Stimulated activated CD4-positive, alpha-beta T cell treated with anti-CD3 and anti-CD28 coated beads, Interleukin-12 subunit alpha, Interleukin-12 subunit beta, amount 100 ng/mL, for 48 hours (primary cell): ENCODE measurements at places on chromosomes 4 and X.

DNA sequence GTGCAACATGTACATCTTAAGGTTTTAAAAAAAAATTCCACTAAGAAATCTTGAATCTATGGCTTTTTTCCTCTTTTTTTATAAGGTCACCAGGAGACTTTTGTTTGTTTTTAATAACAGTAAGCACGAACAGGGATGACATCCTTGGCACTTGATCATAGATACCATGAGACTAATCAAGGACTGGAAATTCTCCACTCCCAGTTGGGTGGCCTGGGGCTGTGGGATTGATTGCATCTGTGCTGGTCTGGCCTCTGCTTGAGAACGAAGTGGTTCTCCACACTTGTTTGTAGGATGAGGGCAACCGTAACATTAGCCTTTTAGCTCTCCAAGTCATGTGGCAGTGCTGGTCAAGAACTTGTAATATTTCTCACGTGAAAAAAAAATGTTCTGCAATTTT is 35.4 kb downstream of the SNX25 start:
- no peak for DNase-seq

DNA sequence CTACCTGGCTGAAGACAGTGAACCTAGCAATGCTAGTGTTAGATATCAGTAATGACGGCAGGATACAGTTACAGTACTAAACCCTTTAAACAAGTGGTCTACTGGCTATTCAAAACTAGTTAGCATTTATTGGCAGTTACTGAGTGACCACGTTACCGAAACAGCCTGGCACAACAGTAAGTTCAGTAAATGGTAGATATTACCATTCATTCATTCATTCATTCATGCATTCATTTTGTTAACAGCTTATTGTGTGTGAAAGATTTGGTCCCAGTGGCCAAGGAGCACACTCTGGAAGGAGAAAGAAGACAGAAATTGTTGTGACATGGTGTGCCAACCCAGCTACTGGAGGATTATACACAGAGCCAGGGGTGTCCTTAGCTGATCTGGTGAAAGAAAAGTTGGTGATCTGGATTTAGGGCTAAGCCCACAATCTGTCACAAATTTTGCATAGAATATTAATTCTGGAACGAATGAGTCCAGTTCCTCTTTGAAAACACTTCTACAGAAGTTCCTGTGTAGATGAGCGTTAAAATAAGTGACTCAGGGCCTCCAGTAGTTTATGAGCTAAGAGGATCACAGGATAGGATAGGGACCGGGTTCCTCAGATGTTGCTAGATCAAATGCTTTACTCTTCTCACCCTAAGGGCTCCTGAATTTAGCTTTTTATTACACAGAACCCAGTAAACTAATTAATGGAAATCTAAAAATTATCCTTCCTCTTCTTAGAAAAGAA is 179.1 kb downstream of the CBR4 start:
- no peak for DNase-seq

DNA sequence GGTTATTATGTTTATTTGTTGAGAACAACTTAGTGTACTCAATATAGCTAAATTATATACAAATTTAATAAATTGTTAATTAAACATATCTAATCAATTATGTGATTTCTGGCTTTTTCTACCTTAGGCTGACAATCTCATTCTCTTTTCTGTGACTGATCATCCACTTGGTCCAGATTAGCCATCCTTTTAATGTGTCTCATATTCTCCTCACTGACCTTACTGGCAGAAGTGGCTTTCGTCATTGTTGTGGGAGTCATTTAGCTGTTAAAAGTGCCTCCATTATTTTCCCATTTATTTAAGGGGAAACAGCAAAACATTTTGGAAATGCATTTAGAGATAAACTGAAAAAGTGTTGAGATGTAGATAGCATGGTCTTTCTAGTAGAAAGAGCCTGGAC is 172.2 kb downstream of the CCSER1 start:
- DNase-seq, result no peak

DNA sequence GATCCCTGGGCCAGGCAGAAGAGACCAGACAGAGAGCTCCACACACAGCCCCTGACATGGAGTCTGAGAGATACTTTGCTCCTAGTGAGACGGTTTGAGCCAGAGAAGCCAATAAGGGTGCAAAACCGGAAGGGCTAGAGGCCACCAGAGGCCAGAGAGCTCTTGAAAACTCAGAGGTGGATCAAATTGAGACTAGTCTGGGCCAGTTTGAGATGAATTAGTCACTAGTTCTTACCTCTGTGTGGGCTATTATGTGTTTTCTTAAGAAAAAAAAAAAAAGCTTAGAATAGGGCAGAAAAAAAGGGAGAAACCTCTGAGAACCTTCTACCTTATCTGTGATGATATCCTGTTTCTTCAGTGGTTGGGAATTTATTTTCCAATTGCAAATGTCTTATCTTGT is 110.4 kb upstream of the EDNRA start:
- DNase-seq, result no peak

GRCh38 chr4:32161392-32161791 is 1441.2 kb downstream of the PCDH7 start:
- no peak for DNase-seq

GRCh38 chrX:51889851-51890250 is 3.6 kb upstream of the MAGED1 start:
- no peak for DNase-seq

- DNase-seq, result no peak
Measured at GRCh38 chr4:71584585-71584984, 199.3 kb downstream of the GC start.

DNA sequence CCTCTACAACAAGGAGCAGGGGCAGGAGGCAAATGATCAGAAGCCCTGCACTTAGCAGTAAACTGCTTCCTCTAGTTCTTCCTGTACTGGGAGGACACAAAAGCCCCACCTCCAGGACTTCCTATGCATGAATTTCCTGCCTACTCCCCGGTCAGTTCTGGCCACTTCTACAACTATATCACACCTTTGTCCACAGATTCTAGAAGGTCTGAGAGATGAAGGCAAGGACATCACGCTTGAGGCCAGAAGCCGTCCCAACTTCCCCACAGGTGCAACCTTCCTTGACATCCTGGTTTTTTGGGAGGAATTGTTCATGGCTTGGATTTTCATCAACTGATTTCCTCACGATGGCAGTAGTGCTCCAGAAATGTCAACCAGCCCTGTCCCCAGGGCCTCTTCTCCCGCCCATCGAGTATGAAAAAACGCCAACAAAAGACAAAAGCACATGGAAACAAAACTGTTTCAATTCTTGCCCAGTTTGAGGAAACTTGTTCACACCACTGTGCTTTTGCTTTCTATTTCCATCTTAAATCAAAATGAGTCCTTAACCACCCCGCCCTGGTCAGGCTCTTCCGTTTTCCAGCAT is 206.5 kb upstream of the STK26 start:
- DNase-seq, result peak; percentile 52

GRCh38 chrX:48999030-48999429 is 3.0 kb downstream of the GRIPAP1 start:
- DNase-seq, result no peak

DNA sequence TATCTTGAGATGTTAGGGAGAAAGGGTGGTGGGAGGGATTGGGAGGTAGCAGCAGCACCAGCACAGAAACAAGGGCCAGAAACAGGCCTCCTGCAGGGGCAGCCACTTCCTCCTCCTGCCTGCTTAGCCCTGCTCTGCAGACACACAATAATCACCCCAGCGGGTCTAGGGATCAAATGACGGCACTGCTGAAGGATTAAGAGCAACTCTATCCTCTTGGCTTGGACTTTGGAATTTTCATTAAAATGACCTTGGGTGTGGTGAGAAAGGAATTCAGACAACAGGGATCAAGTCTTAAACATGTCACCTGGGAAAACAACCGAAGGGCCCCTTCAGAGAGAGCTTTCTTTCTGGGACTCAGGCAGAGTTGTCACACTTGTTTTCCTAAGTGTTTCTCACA is 353.4 kb downstream of the SPRY1 start:
- no peak for DNase-seq

DNA sequence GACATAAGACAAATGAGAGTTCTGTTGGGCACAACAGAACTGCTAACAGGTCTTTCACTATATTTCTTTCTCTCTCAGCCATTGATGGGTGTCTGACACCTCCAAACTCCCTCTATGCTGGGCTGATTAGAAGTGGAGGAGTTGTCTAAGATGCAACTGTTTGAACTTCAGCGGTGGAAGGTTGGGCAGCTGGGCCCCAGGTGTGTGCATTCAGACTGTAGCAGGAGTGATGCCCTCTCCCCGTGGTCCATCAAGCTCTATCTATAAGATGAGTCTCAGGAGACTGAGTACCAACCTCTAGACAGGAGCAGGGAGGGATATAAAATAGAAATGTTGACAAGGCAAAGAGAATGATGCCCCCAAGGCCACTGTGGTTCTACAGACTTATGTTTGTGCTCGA is 28.2 kb upstream of the CHRNA9 start:
- no peak for DNase-seq

DNA sequence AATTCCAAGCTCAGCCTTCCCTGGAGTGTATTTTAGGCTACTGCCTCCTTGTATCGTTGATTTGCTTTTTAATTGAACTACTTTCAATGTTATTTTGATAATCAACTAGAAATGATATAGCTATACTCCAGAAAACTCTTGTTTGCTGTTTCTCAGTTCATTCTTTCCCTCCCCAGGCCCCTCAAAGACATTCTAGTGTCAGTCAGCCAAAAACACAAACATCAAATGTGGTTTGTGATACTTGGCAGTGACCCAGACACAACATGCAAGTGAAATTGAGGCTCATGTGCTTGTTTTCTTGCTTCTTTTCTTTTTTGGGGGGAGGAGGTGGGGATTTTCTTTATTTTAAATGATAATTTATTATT is 7.6 kb downstream of the FAT4 start:
- DNase-seq, result no peak

DNA sequence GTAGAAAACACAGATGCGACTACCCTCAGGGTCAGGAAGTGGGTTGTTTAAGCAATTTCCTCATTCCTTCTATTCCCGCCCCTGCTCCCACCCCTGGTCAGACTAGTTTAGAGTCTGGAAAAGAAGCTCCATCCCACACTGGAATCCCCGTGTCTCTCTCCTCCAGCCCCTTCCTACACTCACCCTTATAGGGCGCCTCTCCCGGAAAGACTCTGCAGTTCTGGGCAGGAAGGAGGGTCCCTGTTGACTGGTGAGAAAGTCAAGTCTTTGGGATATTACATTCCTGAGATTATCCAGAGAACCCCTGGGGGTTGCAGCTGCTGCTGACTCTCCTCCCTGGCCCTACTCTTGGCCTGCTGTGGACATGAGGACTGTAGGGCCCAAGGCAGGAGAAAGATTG is 11.9 kb downstream of the STARD8 start:
- DNase-seq, result no peak

- DNase-seq, result no peak
Measured at GRCh38 chr4:101970547-101971155, 180.1 kb downstream of the BANK1 start.

DNA sequence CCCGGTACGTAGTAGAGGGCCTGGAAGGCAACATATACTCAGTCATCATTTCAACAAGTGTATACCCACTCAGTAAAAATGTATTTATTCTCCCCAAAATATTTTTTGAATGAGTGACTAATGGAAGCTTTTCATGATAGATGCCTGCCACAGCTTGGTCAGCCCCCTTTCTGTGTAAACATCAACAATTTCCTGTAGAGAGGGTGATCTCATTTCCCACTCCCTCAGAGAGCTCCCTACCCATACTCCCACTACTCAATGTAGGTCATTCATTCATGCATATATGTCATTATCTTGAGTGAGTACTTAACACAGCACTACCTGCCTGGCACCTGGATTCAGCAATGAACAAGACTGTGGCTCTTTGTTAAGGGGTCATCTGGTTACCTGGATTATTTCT is 81.9 kb downstream of the STK32B start:
- DNase-seq, result no peak

GRCh38 chr4:82501154-82501442 is 60.7 kb downstream of the TMEM150C start:
- no peak for DNase-seq

GRCh38 chr4:150145946-150146340 is 67.7 kb downstream of the DCLK2 start:
- DNase-seq, result no peak

GRCh38 chr4:86530183-86530582 is 63.9 kb upstream of the PTPN13 start:
- no peak for DNase-seq

DNA sequence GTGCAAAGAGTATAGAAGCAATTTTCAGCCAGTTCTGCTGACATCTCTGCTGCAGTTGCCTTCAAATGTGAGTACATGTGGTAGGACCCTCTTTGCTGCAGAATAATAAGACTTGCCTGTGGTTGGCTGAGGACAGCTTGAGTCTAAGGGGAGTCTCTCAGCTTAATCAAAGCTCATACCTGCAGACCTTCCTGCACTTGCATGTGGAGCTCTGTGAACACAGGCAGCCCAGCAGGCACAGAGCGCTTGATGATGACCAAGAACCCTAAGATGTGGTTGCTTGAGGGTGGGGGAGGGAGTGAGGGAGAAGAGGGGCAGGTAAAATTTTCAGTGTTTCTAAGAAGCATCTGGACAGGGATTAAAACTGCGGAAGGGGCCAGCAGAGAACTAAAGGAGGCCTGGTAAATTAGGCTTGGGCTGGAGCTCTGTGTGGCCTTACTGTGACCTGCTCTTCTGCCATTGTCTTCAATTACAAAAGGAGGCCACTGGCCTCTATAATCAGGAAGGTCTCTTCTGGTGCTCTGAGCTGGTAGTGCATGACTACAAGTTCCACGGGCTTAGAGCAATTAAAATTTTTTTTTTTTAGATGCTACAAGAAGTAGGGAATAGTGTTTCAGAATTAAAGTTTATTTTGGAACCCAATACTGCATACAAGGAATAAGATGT is 59.9 kb upstream of the CHRNA9 start:
- no peak for DNase-seq

GRCh38 chr4:101596781-101597552 is 193.6 kb upstream of the BANK1 start:
- no peak for DNase-seq

- no peak for DNase-seq
Measured at GRCh38 chrX:45428831-45429230, 228.2 kb upstream of the DIPK2B start.

GRCh38 chr4:148015468-148015867 is 283.6 kb downstream of the ARHGAP10 start:
- no peak for DNase-seq

GRCh38 chrX:63664083-63664482 is 120.9 kb downstream of the ARHGEF9 start:
- DNase-seq, result no peak

DNA sequence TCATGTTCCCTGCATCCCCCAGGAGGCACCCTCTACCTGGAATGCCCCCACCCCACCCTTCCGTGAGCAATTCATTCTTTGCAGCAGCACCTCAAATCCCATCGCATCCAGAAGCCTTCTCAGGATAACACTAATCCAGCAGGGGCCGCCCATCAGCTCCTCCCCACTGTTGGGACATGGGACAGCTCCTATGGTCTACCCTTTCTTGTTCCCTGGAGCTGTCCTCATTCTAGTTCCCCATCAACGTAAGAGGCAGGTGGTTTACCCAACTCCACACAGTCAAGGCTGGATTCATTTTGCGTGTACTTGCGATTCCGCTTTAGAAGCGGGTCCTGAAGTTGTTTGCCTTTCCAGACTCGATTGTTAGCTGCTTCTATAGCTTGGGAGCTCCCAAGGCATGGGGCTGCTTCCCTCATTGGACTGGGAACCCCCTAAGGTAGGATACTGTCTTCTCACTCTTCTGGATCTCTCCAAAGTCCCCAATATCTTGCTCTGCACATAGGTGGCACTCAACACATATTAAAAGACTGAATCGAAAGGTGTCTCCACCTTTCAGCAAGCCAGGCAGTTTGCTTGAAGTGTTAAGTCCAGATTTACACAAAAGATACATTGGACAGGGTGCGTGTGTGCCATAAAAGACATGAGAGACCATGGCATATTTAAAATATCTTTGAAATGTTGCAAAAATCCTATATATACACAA is 942 bp upstream of the APLN start:
- no peak for DNase-seq

GRCh38 chrX:126376465-126376864 is 176.1 kb downstream of the DCAF12L1 start:
- no peak for DNase-seq
